ENCODE measurements at places on chromosomes 5 and 9. TPM values are rescaled to one million over a fixed set of nuclear protein-coding genes. Genes with fewer than 3 reads are reported as not detected.

SPAAR gene
- total RNA-seq, result 13.5 TPM

DDX4 gene
- total RNA-seq, result not detected

DNA sequence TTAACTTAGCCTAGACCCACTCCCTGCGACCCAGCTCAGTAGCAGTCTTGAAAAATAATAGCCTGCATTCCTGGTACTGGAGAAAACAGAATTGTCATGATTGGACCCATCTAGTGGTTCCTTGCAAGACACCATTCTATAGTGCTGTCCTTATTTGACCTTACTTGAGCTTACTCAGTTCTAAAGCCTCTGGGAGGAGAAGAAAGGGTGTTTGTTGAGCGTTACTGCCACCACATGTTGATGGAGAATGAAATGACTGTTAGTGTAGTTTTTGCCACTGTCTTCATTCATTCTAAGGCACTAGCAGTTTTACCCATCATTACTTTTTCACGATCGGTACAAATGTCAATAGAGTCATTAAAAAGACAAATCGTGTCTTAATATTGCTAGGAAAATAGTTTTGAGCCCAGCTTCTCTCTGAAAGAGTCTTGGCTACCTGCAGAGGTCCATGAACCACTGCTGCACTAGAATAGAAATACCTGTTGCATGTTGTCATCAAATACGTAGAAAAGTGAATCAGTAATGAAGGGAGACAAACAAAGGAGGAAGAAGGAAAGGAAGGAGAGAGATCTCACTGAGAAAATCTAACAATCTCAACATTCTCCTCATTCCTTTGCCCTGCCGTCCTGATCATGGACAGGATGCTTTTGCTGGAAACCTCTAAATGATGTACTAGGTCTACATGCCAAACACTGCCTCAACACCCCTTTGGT is 96.0 kb downstream of the LIX1 start:
- no peaks in the 10 kb centered on the region for H3K36me3 ChIP-seq
- H3K4me1 ChIP-seq, result no peaks in the 10 kb centered on the region
- no peak for DNase-seq
- no peak overlapping the region for H3K4me3 ChIP-seq
- H3K27ac ChIP-seq, result no peak overlapping the region

DNA sequence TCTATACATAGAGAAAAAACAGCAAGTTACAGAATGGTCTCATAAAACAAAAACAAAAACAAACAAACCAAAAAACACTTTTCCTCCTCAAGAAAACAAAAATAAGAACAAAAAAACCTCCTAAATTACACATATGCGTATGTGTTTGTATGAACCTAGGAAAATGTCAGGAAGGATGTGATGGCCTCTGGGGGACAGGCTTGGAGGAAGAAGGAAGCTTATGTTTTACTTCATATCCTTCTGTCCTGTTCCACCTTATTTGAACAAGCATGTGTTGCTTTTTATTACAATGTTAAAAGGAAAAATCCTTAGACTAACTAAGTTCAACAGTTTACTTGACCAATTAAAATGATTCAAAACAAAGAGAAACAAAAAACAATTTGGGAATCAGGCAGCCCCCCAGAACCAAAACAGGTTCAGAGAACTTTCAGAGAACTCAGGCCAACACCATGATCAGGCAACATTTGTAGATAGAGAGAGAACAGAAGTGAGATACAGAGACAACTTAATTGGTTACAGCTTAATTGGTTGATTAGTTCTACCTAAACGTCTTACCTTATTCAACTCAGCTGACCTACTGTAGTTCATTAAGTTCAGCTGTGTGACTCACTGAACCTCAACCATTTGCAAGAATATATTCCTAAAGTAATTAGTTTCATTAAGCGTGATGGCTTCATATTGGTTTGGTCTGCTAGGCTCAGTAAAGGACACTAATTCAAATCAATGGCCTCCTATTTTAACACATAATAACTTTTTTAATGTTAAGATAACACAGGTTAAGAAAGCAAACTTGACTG is 10.1 kb downstream of the SPAAR start:
- H3K36me3 ChIP-seq, result no peaks in the 10 kb centered on the region
- no peak for DNase-seq
- no peak overlapping the region for H3K4me3 ChIP-seq
- H3K4me1 ChIP-seq, result peaks cover 15% of the 10 kb centered on the region
- H3K27ac ChIP-seq, result no peak overlapping the region

- H3K27me3 ChIP-seq, result no peaks in the 10 kb centered on the region
- no peak for DNase-seq
- H3K36me3 ChIP-seq, result peaks cover 29% of the 10 kb centered on the region
These were observed 64.9 kb downstream of the DOCK2 start for GRCh38 chr5:169701910-169702451.

- H3K27ac ChIP-seq, result peak overlapping the region; percentile 59
- H3K4me3 ChIP-seq, result no peak overlapping the region
- H3K27me3 ChIP-seq, result no peaks in the 10 kb centered on the region
- H3K36me3 ChIP-seq, result no peaks in the 10 kb centered on the region
- DNase-seq, result no peak
- H3K4me1 ChIP-seq, result peaks cover 92% of the 10 kb centered on the region
These were observed 2.9 kb upstream of the NDST1 start for GRCh38 chr5:150505041-150505511.

GRCh38 chr5:154196281-154196680 is 5.7 kb downstream of the GALNT10 start:
- H3K36me3 ChIP-seq, result no peaks in the 10 kb centered on the region
- H3K27me3 ChIP-seq, result no peaks in the 10 kb centered on the region
- H3K4me3 ChIP-seq, result no peak overlapping the region
- H3K4me1 ChIP-seq, result peaks cover 42% of the 10 kb centered on the region
- no peak overlapping the region for H3K27ac ChIP-seq
